ENCODE measurements at places on chromosomes 5 and 9.
A peak's percentile ranks its signal among the peaks of the same experiment; 100 is the strongest.

DNA sequence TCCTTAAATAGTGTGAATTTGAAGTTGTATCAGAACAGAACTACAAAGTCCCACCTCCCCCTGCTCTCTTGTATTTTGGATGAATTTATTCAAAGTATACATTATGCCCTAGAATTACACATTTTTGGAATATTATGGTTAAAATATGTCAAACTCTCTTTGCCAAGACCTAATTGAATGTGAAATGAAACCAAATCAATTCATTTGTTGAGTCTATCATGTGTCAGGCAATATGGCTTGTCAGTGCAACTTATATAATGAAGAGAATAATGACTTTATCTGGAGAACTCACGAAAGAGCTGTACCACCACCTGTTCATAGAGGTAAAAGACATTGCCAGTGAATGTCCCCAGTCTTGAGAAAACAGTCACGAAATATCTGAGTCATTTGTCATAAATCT, 106.8 kb downstream of the TUSC1 start:
- DNase-seq = no peak

- DNase-seq = peak; percentile 89
These were observed 38.4 kb downstream of the HRH2 start for GRCh38 chr5:175696139-175696854.

GRCh38 chr5:132102944-132103331, 29.3 kb downstream of the CSF2 start:
- no peak for DNase-seq

DNA sequence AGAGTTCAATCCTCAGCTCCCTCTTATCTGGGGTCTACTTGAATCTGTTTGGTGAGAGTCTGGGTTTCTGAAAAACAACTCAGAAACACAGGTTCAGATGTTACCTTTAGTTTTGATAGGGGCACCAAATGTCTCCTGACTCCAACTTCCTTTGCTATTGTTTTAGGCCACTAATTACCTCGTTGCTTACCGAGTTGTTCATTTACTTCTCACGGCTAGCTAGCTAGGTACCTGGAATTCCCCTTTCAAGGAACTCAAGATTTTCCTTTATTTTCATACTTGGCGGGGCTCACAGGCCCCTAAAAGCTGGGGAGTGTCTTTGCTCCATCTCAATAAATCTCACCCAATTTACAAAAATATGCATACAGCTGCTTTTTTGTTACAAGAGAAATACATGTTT, 111.4 kb downstream of the SLC28A3 start:
- no peak for DNase-seq

GRCh38 chr9:134172198-134173126, 8.1 kb upstream of the RNU6ATAC start:
- DNase-seq = no peak

GRCh38 chr5:76041863-76042262, 41.3 kb upstream of the SV2C start:
- no peak for DNase-seq

GRCh38 chr5:3639175-3639574, 43.5 kb downstream of the IRX1 start:
- DNase-seq = no peak

- DNase-seq = no peak
These were observed 362.3 kb downstream of the MAT2B start for GRCh38 chr5:163867738-163868137.

DNA sequence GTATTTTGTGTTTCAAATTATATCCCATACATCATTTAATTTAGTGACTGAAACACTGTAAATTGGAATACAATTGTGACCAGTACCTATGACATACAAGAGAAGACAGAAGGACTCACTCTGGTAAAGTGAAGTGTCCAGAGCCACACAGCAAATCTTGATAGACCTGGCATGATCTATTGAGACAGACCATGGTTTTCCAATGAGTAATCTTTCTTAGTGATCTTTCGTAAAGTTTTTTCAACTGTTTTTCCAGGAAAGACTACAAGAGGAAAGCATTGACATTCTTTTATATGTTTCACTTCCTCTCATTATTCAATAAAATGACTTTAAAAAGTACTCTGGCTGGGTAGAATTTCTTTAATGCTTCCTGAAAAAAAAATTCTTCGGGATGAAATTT, 43.3 kb upstream of the ALDH1A1 start:
- no peak for DNase-seq

DNA sequence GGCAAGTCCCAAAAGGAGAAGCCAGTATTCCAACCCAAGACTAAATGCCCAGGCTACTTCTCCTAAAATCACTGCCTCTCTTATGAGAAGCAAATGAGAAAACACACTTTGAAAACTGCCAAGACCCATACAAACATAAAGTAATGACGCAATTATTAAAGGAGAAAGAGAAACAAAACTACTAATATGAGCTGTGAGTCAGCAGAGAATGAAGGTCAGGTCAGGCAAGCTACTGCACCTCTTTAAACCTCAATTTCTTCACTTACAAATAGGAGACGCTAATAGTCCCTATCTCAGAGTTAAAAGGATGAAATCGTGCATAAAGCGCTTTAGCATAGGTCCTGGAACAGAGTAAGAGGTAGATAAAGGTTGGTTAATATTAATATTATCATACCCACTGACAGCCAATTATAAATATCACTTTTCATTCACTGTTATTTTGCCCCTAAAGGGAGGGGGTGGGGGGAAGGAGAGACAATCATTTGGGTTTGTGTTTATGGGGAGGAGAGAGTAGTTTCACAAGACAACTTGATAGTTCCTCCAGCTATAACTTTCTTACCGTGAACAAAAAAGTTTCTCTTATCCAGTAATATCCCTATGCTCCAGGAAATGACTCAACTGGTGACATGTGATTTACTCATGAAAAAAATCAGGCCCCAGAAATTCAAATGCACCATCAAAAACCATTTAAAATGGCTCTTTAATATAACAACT, 3.6 kb downstream of the PSMB7 start:
- DNase-seq = no peak

DNA sequence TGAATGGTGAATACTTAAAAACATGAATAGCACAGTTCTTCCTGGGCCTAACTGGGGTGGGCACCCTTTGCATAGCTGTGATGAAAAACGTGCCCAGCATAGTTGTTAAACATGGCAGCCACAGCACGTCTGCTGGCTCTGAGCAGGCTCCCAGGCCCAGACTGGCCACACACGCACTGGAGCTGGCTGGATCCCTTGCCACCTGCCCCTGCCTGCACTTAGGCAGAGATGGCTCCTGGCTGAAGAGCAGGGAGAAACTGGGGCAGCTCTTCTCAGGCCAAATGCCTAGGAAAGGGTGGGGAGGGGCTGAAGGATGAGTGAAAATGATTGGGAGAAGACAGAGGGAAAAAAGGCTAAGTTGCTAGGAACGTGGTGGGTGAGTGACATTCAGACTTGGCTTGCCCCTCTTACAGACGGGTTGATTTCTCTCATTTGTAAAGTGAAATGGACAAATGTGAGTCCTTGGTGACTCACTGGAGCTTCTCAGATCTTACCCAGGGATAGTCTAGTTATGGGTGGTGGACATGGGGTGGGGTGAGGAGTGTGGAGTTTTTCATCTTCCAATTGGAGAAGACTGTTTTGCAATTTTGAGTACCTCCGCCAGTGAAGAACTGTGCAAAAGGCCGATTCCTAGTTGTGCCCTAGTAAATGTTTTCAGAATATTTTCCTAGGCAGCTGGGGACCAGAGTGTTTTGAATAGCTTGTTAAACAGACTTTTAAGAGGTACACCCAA, 42.4 kb downstream of the TRIO start:
- DNase-seq = no peak

DNA sequence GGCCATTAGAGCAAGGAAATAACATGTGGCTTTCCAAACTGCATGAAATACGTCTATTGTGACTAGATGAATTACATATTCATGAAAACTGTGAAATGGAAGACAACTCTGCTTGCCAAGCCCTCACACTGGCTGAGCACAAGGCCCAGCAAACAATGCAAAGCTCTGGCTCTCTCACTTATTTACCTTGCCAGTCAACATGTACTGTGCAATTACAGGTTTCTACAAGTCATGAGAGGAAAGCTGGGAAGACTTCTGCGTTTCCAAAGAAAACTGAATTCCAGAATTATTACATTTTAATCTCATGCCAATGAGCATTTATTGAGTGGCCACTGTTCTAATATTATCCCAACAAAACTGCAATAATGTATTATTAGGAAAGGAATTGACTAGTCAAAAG, 12.1 kb upstream of the C5orf63 start:
- no peak for DNase-seq

DNA sequence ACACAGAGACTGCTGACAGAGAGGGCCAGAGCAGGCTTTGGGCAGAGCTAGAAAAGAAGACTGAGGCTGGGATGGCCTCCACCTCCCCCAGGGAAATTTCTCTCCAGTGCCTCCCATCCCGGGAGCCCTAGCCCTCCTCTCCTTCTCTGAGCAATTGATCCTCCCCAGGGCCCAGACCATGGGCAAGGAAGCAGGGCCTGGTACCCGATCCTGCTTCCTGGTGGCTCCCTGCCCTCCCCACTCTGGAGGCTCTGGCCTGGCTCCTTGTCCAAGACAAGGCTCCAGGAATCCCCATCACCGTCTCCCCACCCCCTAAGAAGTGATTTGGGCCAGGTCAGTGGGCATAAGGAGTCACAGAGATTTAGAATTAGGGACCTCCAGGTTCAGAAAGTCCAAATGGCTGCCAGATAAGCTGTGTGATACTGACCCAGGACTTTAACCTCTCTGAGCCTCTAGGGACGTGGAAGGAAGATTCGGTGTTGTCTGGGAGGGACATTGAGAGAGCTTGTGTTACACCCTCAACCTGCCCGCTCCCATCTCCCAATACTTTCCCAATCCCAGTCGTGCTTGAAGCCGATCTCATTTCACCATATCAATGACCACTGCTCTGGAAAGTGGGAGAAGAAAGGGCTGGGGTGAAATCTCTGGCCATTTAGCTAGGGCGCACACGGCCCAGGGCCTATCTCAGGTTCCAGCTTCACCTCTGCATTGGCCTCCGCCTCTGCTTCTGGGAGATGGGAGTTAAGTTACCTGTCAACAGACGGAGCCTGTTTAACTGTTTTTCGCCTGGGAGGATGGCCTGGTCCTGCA, 25.8 kb upstream of the KIF12 start:
- DNase-seq = no peak

- no peak for DNase-seq
These were observed 9.2 kb downstream of the EEIG1 start for GRCh38 chr9:127971357-127972235.

DNA sequence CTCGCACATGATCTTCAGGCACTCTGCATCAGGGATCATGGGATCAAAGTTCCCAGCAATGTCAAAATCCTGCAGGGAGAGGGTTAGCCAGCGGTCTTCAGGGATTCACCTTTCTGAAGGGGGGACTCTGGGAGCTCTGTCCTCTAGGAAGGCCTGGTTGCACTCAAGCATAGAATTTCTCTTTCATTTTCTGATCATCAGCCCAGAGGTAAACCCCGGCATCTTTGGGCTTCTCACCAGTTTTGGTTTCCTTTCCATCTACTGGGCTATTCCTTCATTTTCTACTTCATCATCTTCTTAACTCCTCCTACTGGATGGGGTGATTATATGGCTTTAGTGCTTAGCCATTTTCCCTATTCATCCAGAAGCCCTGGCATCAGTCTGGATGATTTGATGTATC, 4.6 kb upstream of the DND1 start:
- no peak for DNase-seq

DNA sequence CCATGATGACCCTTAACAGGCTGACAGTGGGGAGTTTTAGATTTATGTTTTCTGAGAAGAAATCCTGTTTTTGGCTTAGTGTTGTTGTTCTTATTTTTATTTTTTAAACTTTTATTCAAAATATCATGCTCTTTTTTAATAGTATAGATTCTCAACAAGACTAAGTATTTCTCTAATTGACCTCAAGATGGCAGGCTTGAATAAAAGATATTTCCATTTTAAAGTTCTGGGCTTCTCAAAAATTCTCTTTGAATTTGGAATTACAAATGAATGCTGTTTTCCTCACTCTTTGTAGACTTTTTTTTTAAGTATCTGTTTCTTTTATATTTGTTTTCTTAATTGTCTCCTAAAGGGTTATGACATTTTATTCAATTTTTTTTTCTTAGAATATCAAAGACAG, 50.0 kb upstream of the SH3GL2 start:
- no peak for DNase-seq

GRCh38 chr9:112831969-112832368, 58.7 kb downstream of the SLC46A2 start:
- DNase-seq = no peak

DNA sequence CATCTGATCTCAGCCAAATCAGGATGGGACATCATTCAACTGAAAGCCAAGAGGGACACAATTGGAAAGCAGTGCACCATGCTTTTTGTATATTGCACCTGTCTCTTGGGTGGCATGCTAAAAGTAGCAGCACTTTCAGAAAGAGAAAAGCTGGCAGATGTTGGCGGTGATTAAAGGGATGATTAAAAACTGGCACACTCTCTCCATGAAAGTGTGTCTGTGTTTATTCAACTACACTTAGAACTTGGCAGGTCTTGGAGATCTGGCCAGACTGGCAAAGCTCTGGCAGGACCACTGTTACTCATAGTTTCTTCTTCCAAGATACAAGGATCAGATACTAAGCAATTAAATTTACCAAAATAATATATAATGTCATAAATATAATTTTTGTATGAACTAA, 112.9 kb upstream of the ELAVL2 start:
- DNase-seq = no peak

DNA sequence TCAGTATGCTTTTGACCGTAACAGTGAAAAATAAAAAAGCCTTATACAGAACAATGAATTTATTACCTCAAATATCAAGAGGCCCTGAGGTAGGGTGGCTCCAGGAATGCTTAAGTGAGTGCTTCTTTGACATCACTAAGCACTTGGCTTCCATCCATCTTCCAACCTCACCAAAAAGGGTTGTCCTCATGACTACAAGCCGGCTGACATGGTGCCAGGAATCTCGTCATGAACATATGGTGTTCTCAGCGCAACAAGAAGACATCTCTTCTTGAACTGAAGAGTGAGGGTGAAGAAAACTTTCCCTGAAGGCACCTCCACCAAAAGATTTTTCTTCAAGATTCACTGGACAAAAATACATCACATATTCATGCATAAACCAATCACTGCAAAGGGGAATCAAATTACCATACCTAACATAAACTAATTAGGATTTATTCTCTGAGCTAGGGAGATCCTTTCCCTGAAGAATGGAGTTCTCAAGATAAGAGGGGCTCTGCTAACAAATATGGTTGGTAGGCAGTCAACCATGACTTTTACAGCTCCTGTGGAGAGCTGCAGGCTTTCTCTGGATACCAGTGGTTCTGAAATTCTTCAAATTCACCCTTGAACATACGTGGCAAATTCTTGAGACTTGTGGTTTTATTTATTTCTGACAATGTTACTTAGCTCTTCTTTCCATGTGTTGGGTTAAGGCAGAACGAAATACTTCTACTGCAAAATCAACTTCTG, 49.5 kb downstream of the AGXT2 start:
- DNase-seq = no peak

- DNase-seq = no peak
These were observed 12.8 kb downstream of the CEP72 start for GRCh38 chr5:624951-625230.

DNA sequence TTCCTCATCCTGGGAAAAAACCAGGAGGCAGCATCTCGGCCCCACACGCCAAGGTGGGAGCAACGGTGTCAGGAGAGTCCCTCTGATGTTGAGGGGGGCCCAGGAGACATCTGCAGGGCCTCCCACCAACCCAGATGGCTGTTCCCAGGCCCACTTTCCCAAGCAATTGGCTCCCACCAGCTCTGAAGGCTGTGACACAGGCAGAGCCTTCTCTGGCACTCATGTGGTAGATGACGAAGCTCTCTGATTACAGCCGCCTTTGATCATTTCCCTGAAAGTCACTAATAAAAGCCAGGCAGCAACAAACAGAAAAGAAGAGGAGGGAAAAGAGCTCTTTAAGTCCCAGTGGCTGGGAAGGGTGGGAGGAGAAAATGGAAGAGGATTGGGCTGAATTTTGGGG, 226.5 kb downstream of the CDK5RAP2 start:
- DNase-seq = no peak

- no peak for DNase-seq
These were observed 386.3 kb downstream of the BNC2 start for GRCh38 chr9:16484180-16484579.
